ENCODE measurements at places on chromosomes 2 and 18.

GRCh38 chr2:172100080-172100934, 2.4 kb downstream of the DLX2 start:
- DNase-seq = peak; percentile 41

DNA sequence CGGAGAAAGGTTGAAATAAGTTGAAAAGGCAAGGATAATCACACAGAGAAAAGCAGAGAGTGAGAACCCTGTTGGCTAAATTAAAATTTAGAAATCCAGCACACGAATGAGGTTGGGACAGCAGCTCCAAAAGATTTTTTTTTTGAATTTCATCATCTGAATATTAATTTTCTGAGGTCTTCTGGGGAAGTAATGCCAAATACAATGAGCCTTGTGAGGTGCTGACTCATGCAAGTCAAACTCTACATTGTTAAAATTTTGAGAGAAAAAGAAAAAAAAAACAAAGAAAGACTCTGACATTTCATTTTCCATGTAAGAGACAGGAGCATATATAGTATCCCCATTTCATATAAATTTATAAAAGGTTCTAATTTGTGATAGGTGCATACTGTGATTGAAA, 614.2 kb upstream of the CDH2 start:
- peak; percentile 39 for DNase-seq

DNA sequence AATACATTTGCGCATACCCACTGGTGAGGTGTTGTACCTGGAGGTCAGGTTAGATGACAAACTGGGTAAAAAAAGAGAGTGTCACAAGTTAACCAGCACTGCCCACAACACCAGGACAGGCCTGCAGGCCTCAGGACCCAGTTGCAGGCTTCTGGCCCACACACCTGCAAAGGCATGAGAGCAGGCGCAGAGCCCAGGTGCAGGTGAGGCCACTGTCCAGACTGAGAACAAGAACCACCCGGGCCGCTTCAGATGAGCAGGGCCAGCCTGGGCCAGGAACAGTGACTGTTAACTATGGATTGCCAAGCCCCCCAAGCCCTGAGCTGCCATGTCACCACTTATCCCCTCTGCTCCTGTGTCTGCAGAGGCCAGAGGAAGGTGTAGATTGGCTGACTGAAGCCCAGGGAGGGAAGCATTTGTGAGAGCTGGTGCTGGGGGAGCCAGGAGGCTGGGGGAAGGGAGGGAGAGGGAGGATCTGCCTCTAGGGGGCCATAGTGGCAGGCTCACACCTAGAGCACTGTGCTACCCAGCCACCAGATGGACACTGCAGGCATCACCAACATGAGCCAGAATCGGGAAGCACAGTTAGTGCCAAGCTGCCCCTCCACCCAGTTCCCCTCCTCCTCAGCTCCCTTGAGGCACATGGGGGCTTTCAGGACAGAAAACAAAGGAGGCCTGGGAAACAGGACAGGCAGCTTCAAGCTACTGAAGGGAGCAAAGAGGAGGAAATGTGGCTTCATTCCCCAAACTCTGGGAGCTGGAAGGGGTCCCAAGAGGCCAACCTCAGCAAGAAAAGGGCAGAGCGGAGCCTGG, 35.4 kb downstream of the SFXN5 start:
- no peak for DNase-seq

DNA sequence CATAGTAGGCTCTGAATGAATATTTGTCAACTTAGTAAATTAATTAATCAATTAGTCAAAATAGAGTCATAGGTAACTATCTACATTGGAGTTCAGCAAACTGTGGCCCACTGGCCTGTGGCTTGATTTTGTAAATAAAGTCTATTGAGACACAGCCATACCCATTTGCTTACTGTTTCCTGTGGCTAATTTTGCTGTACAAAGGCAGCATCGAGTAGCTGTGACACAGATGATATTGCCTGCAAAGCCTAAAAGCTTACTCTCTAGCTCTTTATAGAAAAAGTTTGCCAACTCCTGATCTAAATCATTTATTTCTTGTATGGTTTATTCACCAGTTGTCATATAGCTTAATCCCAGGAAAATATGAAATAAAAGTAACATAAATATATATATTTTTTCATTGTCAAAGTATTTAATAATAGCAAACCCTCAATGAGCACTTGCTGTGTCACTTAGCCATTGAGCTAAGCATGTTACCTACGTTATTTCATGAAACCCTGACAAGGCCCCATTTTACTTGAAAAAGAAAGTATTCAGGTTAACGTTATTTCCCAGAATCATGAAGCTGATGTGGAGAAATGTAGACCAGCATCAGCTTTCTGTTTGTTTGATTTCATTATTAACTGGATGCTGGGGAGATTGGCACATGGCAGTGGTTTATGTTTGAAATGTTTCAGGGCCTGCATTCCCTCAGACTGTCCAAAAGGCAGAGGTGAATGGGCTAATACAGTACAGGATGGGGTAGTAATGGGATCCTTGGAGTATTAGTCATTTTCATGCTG, 69.6 kb downstream of the ICOS start:
- no peak for DNase-seq

DNA sequence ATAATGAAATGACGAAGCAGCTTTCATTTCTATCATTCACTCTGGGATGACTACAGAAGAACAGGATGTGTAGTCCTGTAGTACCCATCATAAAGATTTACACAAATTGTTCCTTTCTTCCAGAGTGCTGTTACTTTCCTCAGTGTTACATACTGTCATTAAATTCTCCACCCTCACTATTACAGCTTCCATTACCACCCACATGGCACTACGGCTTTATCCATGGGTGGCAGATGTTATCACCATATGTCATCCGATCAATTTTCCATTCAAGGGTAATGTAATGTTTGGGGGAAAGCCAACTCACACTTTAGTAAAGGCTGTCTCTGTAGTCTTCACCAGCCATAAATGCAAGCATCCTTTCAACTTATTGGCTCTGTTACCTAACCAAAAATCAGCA, 7.1 kb upstream of the CSRNP3 start:
- DNase-seq = no peak

DNA sequence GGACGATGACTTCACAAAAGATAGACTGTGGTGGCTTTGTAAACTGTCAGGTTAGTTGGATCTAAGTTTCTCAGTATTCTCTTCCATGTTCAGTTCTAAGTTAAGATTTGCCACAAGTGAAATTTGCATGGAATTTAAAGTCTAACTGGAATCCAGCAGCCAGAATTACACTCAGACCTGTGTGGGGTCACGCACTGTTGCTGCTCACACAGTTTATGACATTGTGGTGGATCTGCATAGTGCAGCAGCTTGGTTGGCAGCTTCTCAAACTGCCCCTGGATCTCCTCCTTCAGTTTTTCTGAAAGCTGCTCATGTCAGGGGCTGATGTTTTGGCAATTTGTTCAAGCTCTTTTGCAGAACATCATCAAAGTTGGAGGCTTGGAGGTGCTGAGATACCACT, 228.1 kb upstream of the KCNJ3 start:
- no peak for DNase-seq

GRCh38 chr18:74825460-74825859, 227.8 kb downstream of the ZNF407 start:
- no peak for DNase-seq

GRCh38 chr2:207974216-207974605, 51.1 kb downstream of the PLEKHM3 start:
- no peak for DNase-seq

GRCh38 chr2:168328421-168328820, 81.0 kb upstream of the STK39 start:
- DNase-seq = no peak

DNA sequence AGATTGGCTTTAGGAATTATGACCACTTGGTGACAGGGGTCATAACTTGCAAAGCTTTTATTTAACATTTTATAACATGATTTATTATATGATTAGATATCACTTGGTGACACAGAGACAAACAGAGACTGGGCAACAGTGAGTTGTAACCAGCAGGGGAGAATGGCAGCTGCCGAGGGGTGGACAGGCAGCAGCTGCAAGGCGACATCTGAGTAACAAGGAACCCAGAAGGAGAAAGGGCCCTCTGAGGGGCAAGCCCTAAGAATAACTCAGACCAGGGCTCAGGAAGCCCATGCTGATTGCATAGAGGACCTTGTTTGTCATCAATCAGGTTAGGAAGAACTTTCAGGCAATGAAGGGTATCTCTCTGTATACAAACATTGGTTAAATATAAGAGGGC, 339.9 kb upstream of the SOX11 start:
- DNase-seq = no peak

DNA sequence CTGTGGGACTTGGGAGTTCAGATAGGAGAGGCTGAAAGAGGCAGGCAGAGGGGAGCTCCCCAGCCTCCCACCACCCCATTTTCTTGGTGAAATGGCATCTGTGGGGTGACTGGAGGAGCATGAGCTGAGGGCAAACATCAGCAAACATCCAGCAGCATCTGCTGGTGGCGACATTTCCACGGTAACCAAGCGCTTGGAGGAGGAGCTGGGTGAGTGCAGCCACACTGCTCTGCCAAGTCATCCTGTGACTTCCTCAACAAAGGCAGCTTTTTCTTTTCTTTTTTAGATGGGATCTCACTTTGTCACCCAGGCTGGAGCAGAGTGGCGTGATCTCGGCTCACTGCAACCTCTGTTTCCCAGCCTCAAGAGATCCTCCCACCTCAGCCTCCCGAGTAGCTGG, 5.6 kb downstream of the TXNL4A start:
- DNase-seq = no peak

DNA sequence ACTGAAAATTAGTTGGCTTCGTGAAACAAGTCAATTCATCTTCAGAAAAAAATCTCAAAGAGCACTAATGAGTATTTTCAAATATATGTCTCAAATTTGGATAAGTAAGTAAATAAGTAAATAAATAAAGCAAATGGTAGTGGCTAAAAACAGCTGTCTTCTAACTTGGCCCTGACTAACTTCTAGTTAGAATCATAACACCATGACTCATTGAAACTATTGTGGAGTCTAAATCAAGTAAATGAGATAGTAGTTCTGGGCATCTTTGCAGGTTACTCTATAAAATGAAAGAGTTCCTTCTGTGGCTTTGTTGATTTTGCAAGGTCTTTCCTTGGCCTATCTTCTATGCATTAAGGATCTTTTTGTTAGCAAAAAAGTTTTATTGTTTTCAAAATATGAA, 110.7 kb downstream of the SLC8A1 start:
- peak; percentile 40 for DNase-seq

DNA sequence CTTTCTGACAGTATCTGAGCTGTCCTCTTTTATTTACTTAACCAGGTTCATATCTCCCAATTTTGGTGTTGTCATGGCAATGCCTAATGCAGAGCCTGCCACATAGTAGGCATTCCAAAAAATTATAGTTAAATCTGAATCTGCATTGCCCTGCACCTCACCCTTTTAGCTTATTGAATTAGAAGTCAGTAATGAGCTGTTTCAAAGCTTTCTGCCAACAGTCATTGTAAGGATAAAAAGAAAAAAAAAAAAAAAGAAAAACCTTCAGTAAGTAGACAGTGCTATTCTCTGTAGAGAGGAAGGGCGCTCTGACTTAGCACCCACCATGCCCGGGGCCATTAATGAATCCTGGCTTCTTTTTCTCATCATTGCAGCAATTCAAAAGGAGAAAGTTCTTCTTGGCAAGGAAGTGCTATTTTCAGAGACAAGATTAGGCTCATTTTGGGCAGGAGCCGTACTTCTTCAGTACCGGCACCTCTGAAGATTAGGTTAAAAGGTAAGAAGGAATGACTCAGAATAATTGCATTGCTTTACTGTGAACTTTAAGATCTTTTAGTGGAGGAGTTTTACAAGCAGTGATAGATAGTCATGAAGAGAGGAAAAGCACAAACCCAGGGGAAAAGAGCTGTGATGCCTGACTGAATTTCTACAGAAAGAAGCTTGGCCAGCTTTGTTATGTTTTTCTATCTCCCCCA, 2041.2 kb upstream of the PIK3C3 start:
- DNase-seq = no peak

DNA sequence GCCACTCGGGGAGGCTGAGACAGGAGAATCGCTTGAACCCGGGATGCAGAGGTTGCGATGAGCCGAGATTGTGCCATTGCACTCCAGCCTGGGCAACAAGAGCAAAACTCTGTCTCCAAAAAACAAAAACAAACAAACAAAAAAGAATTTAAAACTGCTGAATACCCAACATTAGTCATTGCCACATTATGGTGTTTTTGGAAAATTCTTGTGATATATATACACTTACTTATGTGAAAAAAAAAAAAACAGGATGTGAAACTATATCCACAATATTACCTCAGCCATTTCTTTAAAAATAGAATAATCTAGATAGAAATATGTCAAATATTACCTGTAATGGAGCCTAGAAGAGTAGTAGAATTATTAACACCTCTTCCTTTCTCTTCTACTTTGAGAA, 288.3 kb upstream of the FN1 start:
- DNase-seq = no peak

- DNase-seq = peak; percentile 28
Measured at GRCh38 chr2:114127372-114127771, 237.5 kb downstream of the ACTR3 start.

DNA sequence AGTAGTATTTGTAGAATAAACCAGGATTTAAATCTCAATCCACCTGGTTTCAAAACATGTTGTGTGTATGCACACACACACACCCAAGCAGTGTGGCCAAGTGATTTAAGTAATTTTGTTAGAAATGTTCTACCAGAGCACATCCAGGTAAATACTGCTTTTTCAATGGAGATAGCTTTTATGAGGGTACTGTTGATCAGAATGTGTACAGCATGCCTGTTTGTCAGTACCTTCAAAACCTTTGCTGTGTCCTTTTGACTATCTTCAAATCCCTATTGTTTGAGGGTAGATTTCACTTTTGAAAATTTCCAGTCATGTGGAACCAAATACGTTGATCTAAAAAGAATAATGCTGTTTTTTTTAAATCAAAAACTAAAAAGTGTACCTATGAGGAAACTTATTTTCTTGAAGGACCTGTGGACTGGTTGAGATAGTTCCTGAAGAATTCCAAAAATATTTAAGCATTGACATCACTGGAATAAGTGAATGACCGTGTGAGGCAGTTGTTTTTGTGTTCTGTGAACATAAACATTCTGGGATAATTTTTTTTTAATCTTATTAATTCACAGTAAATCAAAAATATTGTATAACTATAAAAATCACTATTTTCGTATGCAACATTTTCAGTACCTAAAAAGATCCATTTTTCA, 70.9 kb downstream of the PTRHD1 start:
- no peak for DNase-seq

GRCh38 chr2:233384015-233384414, 29.7 kb downstream of the DGKD start:
- no peak for DNase-seq

- peak; percentile 38 for DNase-seq
Measured at GRCh38 chr2:209638346-209638745, 133.3 kb upstream of the UNC80 start.

DNA sequence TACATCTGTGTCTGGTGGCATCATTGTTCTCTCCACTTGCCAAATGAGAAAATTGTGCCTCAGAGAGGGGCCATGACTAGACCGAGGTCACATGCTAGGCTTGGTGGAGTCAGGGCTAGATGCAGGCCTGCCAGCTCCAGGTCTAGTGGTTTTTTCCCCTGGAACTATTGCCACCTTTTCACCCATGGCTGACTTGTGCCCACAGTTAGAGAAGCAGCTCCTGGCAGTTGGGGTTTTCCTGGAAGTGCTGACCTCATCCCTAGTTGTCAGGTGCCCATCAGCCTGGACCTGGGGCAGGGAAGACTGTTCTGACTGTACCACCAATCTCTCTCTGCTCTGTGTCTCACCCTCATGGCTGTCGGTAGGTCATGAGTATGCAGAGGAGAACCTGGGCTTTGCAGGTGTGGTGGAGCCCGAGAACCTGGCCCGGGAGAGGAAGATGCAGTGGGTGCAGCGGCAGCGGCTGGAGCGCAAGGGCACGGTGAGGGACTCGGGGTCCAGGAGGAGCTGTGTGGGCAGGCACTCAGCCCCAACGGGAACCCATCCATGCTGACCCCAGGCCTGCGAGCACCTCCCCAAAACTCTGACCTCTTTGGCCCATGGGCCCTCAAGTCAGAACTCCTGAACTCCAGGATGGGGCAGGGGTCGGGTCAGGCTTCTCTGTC, 12.4 kb upstream of the CATIP start:
- DNase-seq = no peak

Measured in adipocyte (in vitro differentiated cells).